ENCODE measurements at places on chromosomes 5 and 9.
A peak's percentile ranks its signal among the peaks of the same experiment; 100 is the strongest.

- DNase-seq: no peak
These were observed 85.5 kb upstream of the MARCHF11 start for GRCh38 chr5:16265141-16265540.

DNA sequence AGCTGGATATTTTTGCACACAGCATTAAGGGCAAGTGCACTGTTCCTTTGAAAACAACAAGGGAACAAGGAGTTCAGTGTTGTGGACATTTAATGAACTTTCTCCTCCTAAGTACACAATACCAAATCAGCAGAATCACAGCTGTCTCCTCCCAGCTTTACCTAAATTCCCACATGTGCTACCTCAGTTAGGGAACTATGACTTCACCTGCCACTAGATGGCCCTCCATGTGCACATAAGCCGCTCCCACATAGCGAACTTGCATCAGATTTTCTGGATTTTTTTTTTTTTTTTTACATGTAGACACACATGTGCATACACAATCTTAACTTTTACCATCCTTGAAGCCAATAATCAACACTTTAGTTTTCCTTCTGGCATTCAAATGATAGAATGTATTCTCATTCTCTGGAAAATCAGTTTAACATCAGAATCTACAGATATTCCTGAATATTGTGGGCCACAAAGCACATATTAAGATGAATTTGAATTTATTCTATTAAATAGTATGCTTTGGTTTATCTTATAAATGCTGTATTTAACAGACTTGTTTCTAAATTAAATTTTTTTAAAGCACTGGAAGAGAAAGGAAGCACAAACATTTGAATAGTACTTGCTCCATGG is 123.6 kb downstream of the PALM2AKAP2 start:
- DNase-seq: peak; percentile 59

DNA sequence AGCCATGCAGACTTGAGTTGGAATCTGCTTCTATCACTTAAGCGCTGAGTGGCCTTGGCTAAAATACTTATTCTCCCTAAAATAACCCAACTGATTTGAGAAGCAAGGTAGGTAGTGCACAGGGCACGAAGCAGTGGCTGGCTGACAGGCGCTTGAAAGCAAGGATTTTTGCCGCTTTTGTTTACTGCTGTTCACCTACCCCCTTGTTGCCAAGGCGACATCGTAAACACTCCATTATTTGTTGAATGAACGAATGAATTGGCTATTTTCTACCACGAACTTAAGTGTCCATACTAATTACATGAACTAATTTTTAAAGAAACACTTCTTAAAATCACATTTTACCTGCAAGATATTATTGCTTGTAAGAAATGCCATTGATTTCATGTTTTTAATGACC is 98.0 kb downstream of the ANKH start:
- no peak for DNase-seq

- DNase-seq: no peak
These were observed 225.8 kb upstream of the ELL2 start for GRCh38 chr5:96187309-96188027.

- no peak for DNase-seq
These were observed 199.8 kb upstream of the MAP3K1 start for GRCh38 chr5:56615361-56616153.

DNA sequence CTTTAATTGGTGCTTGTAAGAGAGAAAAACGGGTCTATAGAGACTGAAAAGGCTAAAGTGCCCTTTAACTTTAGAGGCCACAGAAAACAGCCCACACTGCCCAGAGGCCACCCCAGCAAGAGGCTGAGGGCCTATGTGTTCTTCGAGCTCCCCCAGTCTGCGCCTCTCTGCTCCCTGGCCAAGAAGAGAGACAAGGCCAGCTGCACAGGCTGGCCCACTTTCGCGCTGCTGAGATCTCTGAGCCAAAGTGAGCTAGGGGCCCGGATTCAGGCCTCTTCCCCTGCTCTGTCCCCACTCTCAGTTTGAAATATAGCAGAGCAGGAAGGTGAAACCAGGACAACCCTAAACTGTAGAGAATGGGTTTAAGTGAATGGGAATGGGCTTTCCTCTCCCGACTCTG is 132.0 kb upstream of the TRIM32 start:
- DNase-seq: no peak

DNA sequence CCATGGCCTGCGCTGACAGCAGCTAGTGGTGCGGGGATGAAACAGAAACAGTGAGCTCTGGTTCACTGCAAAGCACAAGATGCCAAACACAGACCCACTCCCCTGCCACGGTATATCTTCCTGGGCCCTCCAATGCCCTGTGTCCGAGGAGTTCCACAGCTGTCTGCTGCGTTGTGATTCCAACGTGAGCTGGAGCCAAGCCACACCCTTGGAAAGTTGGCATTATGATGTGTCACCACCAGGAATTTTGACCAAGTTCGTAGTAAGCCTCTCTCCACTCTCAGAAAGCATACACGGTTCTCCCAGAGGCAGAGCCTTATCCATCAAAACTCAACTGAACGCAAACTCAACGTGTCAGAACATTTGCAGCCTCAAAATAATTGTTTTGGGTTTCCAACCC is 55.6 kb downstream of the MACROH2A1 start:
- no peak for DNase-seq

DNA sequence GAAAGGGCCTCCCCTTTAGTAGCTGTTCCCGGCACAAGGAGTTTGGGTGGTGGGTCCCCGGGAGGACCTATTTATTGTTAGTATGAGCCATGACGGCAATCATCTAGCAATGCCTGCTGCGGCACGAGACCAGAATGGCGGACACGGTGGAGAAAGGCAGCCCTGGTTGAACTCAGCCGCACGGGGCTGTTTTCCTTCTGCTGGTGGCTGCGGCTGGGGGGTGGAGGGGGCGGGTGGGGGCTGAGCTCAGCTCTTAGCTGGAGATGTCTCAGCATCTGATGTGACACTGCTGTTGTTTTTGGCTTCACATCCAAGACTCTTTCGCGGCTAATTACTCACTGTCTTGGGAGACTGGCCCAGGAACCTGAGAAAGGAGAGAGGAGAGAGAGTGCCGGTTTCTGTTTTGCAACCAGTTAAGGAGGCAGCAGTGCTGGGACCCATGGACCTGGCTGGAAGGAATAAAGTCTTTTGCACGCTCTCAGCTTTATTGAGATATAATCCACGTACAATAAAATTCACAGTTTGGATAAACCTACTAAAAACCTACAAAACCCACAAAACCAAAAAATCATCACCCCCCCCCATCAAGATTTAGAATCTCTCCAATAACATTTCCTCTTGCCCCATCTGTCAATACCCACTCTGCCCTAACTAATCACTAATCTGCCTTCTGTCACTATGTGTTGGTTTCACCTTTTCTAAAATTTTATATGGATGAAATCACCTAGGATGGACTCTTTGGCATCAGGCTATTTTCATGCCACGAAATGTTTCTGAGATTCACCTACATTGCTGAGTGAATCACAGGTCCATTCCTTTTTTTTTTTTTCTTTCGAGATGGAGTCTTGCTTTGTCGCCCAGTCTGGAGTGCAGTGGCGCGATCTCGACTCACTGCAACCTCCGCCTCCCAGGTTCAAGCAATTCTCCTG is 81.8 kb upstream of the NEURL1B start:
- DNase-seq: no peak

GRCh38 chr5:27328480-27328879 is 290.1 kb upstream of the CDH9 start:
- no peak for DNase-seq

- DNase-seq: no peak
These were observed 26.7 kb upstream of the CEP78 start for GRCh38 chr9:78209127-78209526.

All from upper lobe of left lung (tissue), 6 donors.